Muscle of arm (tissue), 14 donors: ENCODE measurements at places on chromosomes 1 and 21. TPM values are rescaled to one million over a fixed set of nuclear protein-coding genes. Genes with fewer than 3 reads are reported as not detected.

DNA sequence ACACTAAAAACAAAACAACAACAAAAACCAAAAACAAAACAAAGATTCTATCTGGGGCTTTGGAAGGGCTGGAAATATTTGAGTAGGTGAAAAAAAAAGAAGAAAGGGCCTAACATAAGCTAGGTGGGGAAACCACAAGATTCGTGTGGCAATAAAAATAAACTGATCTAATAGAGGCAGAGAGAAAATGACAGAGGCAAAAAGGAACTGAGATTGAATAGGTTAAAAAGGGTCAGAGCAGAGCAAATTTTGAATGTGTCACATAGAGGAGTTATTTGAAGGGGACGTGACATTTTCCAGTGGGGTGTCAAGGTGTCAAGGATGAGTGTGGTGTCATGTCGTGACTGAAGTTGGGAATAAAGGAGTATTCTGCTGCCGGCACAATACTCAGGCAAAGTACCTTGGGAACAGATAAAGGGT is 65.2 kb upstream of the RALGPS2 start:
- no peak for DNase-seq

DNA sequence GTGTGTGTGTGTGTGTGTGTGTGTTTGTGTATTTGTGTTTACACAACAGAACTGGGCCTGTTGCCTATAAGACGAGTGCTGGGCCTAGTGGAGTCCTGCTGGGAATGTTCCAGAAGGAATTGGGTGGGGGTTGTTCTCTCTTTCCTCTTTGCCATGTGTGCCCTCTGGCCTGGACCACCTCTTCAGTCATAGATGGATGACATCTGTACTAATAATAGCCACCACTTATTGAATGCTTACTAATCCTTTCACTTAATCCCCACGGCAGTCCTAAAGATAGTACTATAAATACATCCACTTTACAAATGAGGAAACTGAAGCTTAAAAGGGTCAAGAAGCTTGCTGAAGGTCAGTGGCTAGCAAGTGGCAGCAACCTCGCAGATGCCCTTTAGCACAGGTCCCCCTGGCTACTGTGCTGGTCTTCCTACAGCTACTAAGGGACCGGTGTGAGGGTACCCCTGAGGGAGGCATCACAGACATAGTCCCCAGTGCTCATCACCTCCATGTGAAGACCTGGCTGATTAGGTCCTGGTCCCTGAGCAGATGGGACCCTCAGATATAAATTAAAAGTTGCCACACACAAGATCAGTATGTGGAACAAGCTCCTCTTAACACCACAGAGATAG is 55.2 kb upstream of the KIF1B start:
- DNase-seq: no peak

DNA sequence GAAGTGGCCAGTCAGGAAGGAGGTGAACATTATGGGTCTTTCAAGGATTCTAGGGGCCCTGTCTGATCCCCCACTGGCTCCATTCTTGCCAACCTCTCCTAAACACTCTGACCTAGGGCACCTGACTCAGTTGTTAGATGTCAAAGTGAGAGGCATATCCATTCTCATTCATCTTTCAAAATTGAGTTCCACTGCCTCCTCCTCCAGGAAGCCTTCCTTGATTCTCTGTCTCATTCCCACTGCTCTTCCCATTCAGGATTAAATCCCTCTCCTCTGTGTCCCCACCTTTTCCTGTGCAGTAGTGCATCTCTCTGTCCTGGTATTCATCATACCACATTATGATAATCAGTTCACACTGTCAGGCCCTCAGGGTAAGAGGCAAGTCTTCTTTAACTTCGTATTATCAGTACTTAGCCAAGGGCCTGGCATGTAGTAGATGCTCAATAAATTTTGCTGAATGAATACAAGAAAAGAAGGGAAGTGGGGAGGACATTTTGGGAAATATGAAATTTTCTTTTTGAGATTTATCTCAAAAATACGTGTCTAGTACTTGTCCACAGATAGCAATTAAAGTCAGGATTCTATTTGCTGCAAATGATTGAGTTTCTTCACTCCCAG is 61.8 kb upstream of the ITPKB start:
- no peak for DNase-seq

DNA sequence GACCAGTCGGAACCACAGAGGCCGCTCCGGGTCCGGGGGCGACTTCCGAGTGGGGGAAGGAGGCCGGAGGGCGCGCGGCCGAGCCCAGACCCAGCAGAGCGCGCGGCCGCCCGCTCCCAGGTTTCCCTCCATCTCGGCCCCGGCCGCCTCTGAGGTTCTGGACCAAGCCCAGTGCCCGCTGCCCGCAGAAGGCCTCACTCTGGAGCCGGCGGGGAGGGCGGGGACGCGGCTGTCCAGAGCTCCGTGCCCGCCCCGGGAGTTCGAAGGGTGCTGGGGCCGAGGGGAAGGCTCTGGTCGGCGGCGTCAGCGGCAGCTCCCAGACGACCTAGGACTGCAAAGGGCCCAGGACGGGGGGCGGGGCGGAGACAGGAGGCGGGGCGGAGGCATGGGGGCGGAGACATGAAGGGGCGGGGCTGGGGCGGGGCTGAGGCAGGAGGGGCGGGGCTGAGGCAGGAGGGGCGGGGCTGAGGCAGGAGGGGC is 48.0 kb upstream of the SLC19A1 start:
- no peak for DNase-seq

GRCh38 chr1:47563201-47563600 is 125.4 kb downstream of the FOXD2 start:
- DNase-seq: no peak

DNA sequence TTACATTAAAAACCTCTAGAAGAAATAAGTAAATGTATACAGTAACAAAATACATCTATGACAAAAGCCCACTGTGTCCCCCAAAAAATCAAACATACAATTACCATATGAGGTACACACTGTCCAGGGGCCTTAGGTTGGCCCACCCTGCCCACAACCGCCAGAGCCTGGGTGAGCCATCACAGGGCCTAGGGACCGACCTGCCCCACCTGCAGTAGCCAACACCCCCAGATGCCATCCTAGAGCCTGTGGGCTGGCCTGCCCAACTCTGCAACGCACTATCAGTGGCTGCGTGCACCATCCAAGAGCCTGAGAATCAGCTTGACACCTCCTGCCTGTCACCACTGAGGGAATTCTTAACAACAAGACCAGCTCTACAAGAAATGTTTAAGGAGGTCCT is 39.0 kb downstream of the FAF1 start:
- DNase-seq: no peak

DNA sequence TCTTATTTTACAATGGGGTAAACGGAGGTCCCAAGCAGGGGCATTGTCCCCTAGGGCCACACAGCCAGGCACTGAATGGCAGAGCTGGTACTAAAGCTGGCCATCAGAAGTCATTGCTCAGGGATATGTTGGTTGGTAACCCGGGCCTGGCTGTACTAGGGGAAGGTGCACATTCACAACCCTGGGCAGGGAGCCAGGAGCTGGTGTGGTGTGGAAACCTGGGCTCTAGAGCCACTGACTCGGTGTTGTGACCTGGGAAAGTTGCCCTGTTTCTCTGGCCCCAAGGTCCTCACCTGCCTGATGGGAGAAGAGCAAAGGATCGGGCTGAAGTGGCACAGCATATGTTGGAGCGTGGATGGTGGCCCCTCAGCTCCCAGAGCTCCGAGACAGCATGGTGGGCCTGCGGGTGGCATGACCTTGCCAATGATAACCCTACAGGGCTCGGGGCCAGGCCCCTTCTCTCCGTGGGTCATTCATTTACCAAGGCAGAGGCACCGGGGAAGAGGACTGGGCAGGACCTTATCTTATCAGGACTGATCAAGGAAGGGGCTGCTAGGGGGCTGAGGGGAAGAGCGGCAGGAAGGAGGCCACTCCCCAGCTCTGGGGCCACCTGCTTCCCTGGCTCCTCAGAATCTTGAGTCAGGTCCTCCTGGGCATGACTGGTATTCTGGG is 274.1 kb downstream of the TRABD2B start:
- DNase-seq: no peak

DNA sequence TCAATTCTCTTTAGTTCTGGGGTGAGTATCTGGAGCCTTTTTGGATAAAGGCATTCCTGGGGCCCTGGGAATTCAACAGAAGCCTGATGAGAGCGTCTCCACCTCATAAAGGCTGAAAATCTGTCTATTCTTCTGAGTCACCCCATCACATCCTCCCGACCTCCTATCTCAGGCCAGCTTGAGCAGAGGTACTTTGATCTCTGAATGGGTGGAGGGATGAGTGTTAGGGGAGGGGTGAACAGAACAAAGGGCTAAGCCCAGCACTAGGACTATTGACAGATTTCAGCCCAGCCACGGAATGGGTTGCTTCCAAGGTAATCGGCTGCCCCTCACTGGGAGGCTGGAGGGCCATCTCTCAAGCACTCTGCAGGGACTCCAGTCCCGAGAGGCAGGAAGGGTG is 2.5 kb upstream of the MYBPH start:
- no peak for DNase-seq

DNA sequence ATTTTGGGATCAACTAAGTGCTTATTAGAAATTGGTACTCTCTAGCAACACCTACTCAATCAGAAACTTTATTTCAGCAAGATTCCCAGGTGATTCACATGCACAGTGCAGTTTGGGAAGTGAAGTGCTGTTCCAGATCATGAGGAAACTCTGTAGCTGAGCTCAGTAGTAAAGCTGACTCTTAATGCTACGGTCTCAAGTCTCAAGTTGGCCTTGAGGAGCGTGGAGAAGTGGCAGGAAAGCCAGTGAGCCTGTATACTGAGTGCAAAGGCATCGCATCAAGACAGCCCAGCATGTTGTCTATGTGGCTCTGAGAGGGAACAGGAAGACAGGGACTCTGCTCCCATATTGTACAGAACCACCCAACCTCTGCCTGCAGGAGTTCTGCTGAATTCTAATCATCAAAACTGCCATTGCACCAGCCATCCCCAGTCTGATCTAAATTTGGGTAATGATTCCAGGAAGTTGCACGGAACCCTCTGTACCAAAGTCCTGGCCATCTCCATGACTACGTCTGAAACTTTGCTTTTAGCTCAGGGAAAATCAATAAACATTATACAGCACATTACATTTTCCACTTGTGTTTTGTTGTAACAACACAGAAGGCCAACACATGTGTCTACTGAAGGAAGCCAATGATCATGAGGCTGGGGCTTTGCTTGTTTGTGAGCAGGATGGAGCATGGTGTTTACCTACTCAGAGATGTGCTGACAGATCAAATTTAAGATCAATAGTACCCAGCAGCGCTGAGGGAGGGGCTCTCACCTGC is 105.1 kb upstream of the TLR5 start:
- DNase-seq: no peak

DNA sequence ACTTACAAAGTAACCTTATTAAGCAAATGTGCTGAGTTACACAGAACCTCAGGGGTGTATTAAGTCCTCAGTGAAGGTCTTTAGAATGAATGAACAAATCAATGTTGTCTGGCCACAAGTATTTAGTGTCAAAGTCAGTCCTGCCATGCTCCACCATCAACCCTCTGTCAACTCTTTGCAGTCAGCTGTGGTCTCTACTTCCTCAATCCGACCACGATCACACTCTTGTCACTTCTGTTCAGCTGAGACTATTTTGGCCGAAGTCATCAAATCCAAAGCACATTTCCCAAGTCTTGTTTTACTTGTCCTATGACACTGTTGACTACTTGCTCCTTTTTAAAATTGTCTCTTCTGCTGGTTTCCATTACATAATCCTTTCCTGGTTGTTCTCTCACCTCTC is 173.5 kb downstream of the ST6GALNAC5 start:
- no peak for DNase-seq

GRCh38 chr1:43942411-43942810 is 4.3 kb upstream of the IPO13 start:
- no peak for DNase-seq

- DNase-seq: no peak
Observed at GRCh38 chr1:69572921-69573320, 5.2 kb downstream of the LRRC7 start.

GRCh38 chr1:161261261-161262235 is 3.0 kb downstream of the PCP4L1 start:
- no peak for DNase-seq

- DNase-seq: no peak
Observed at GRCh38 chr1:204323887-204324286, 35.8 kb downstream of the PLEKHA6 start.

GRCh38 chr1:182707122-182707521 is 22.7 kb upstream of the RGS8 start:
- peak; percentile 60 for DNase-seq

GRCh38 chr1:10694633-10695627 is 101.5 kb downstream of the CASZ1 start:
- DNase-seq: peak; percentile 78

- DNase-seq: no peak
Observed at GRCh38 chr1:121445679-121446078, 260.9 kb downstream of the SRGAP2C start.

DNA sequence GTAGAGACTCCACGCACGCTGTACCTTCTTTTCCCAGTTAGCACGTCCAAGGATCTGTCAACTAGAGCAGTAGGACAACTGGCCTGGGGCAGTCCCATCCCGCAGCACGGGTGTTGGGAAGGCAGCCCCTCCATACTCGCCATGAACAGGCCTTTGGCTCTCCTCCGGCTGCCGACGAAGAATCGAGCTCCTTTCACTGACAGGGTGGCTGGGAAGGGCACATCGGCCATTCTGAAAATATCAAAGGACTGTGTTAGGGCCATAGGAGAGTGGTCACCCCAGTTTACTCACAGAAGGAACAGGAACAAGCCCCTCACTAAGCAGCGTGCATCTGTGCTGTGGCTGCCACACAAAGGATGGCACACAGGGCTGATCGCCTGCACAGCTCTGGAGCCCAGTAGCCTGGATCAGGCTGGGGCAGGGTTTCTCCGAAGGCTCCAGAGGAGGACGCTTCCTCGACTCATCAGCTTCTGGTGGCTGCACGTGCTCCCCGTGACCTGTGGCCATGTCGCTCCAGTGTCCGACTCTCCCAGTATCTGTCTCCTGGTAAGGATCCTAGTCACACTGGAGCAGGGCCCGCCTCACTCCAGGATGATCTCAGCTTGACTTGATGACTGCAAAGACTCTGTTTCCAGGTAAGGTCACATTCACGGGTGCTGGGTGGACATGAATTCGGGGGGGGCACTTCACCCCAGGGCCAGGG is 8.9 kb downstream of the KRTAP10-1 start:
- no peak for DNase-seq

Gene MEX3A
- polyA plus RNA-seq: 113 TPM

Gene MSH4
- 0.59 TPM for polyA plus RNA-seq

Gene CELA3B
- polyA plus RNA-seq: 0.66 TPM

Gene DDAH1
- polyA plus RNA-seq: 48.8 TPM

Gene RPE65
- polyA plus RNA-seq: not detected

Gene AADACL3
- polyA plus RNA-seq: not detected

Gene NKAIN1
- 2.0 TPM for polyA plus RNA-seq

Gene LMX1A
- 1.9 TPM for polyA plus RNA-seq

Gene S100A12
- polyA plus RNA-seq: 0.89 TPM
